D721Med (cell line): ENCODE measurements at places on chromosomes 5 and 9.

GRCh38 chr9:125484350-125485282 is 222.4 kb downstream of the MAPKAP1 start:
- DNase-seq: no peak

DNA sequence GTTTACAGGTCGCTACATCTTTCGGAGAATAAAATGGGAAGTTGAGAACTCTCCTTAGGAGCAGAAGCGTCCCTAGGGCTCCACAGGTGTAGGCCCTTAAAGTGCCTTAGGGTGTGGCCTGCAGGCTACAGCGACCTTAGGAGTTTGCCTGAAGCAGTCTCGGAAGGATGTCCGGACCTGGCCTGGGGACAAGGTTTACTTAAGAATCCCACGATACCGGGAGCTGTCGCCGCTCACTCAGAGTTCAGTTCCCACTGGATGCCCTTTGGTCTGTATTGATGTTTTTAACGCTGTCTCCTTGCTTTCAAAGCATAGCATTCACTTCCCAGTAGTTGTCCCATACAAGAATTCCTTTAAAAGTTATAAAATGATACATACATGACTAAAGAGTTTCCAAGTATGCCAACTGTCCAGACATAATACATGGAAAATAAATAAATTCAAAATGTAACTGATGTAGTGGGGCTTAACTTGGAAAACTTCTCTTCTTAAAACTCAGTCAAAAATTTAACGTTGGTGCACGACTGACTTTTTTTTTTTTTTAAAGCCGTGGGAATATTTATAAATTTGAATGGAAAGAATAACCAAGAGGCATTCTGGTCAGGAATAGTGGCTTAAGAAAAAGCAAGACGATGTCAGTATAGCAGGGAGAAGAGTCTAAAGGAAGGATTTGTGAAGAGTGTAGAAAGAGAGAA is 848 bp downstream of the RAD50 start:
- no peak for DNase-seq

DNA sequence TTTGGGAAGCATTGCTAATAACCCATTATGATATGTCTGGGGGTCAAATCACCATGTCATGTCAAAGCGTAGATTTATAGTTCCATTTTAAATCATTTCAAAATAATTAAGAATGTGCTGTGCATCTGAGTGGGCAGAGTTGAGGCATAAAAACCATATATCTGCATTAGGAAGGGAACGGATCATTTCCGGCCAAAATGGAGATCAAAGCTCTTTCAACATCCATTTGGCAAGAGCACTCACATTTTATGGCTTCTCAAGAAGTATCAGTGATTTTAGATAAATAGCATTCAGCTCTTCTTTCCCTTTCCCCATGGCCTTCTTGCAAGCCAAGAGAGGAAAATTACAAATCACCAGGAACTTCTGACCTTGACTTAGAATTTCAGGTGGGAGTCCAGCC is 89.9 kb downstream of the HSPA4 start:
- DNase-seq: no peak

DNA sequence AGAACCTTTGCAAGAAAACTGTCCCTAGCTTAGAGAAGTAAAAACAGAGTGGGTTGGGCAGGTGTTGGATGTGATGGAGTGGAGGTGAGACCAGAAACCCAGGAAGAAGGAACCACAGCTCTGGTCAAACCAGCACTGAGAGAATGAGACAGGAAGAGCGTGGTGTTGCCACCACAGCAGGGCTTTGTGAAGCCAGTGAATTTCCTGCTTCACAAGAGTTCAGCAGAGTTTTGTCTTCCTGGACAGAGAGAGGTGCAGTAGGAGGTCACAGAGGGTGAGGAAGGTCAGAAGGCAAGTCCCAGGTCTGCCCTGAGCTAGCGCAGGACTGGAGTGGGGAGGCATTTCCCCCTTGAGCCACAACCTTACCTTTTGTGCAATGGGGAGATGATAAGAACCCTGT is 2306.2 kb upstream of the ACO1 start:
- no peak for DNase-seq

DNA sequence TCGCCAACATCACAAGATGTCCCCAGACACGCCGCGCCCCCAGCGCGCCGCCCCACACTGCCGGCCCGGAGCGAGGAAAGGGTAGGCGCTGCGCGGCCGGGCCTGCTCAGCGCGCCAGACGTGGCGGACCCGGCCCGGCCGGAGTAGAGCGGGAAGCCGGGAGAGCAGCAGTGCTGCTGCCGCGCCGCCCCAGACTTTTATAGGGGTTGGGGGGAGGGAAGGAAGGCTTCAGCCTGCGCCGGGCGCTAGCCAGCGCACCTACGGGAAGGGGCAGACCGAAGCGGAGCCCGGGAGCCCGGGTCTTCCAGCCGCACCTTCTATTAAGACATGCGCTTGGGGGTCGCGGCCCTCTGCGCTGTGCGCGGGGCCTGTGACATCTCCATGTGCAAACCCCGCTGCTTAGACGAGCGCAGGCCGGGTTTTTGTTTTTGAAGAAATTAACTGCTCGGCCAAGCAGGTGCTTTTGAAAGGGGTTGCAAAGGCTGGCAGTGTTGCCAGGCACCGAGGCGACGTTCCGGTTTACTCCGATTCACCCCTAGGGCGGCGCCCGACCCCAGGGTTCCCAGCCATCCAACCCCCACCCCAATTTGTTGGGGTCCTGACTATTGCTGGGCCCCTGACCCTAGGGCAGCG is 353 bp upstream of the PAX5 start:
- DNase-seq: no peak
